ENCODE measurements at places on chromosomes 1 and 21.

GRCh38 chr21:45381865-45382696 is 22.9 kb upstream of the COL18A1 start:
- no peak for DNase-seq

- no peak for DNase-seq
These were observed 8.3 kb upstream of the RNF19B start for GRCh38 chr1:32972814-32973428.

DNA sequence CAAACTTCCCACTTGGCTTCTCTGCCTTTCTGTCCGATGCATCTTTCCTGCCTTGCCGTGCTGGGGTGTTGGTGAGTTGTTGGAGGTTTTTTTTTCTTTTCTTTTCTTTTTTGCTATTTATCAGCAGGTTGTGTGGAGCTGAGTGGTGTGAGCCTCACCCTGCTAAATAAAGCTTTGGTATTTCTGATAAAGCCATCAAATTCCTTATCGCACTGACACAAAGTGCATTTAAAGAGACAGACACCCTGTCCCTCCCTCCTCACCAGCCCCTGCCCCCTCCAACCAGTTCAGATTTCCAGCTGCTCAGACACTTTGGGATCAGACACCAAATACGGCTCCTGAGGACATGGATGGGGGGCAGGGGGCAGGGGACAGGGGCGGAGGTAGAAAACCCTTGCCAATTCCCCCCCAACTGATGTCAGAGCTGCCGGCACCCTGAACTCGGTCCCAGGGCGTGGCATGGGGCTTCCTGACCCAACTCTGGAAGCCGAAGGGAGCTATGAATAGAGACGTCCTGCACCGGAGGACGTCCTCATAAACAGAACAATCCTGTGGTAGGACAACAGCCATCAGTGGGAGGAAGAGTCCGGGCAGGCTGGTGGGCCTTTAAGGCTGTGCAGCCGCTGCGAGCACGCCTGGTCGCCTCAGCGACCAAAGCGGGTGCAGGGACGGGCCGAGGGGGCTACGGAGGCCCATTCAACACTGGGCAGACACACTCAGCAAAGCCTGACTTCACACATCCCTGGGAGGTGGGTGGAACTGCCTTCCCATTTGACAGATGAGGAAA is 79.0 kb downstream of the CASZ1 start:
- DNase-seq, result no peak

GRCh38 chr1:80535466-80535865 is 1265.3 kb upstream of the ADGRL2 start:
- no peak for DNase-seq

DNA sequence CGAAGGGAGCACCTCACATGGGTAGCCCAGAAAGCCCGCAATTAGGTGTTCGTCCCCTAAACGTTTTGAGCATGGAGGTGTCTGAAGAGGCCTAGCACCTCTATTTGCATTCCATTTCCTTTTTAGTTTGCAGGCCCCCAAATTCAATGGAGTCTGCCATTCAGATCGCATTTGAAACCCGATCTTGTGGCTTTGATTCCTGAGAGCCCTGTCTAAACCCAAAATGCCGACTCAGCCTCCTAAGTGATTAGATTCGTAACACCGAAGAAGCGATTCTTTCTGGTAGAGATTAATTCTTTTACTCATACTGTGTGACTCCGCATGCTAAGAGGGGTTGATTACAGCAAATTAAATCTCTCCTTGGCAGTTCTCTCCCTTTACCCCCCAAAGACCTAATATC is 415.2 kb upstream of the KAZN start:
- DNase-seq, result no peak

GRCh38 chr1:225881081-225881958 is 860 bp downstream of the TMEM63A start:
- peak; percentile 27 for DNase-seq

GRCh38 chr1:225484657-225485214 is 56.9 kb upstream of the LBR start:
- DNase-seq, result no peak

GRCh38 chr1:217274416-217274815 is 356.5 kb downstream of the GPATCH2 start:
- DNase-seq, result no peak

DNA sequence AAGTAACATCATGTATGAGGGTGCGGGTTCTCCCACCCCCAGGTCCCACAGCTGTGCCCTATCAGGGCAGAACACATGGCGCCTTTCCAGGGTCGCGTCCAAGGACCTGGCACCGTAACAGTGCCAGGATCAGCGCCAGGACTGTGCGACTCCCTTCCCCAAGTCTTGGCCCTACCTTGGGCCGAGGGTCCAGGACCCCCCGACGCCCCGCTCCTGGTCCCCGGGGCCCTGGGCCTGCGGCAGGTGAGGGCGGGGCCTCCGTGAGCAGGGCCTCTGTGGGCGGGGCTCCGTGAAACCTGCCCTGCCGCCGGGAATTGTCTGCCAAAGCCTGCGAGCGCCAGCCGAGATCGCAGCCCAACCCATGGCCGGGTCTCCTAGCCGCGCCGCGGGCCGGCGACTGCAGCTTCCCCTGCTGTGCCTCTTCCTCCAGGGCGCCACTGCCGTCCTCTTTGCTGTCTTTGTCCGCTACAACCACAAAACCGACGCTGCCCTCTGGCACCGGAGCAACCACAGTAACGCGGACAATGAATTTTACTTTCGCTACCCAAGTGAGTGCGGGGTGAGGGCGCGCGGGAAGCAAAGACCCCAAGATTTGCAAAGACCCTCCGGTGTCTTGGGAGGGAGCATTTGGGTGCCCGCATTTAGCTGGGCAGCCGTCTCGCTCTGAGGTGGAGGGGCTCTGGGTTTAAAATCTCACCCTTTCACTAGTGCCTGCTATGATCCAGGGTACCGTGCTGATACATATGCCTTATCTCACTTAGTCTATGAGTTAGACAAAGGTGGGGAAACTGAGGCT is at the start of gene RHBG:
Gene RHBG (plus strand): TSS at position 323 of the 796 bp plus-strand sequence. CDS start 39 bp downstream, at position 362.
- no peak for DNase-seq

DNA sequence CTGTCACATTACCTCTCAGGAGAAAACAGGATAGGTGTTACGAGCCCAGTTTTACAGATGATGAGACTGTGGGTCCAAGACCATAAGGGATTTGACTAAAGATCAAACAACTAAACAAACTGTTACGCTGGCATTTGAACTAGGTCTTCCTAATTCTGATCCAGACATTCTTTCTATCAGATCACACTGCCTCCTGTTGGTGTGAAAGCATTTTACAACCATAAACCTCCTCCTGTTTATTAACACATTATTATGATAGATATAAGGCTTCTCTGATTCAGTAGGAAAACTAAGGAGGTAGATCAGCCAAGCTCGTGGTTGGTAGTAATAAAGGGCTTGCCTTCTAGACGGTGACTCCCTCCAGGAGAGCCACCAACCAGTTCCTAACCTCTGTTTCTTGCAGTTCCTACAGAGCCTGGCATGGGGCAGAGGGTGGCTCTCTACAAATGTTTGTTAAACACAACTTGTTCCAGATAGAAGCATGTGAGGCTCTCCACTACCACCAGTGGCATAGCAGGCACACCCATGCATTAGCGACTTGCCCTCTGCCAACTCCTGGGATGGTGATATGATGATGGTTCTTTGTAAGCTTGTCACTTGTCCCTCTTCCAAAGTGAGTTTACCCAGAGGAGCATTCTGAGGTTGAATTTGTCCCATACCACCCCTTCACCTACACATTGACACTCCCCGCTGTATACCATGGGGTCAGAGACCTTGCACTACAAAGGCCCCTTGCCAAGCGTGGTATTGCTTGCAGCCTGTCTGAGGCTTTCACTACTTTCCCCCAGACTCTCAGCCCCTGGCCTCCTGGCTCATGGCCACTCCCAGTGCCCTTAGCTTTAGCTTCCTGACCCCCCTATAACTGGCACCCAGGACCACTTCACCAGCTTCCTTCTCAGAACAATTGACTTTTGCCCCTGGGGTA is 96.4 kb upstream of the HOOK1 start:
- DNase-seq, result no peak

GRCh38 chr21:36260802-36261201 is 59.2 kb upstream of the MORC3 start:
- no peak for DNase-seq

- DNase-seq, result no peak
These were observed 780.6 kb downstream of the BRINP3 start for GRCh38 chr1:189697113-189697512.

- DNase-seq, result no peak
These were observed 62.1 kb upstream of the TRABD2B start for GRCh38 chr1:48059289-48059688.

GRCh38 chr1:161066694-161067093 is 3.0 kb downstream of the ARHGAP30 start:
- DNase-seq, result no peak

- DNase-seq, result no peak
These were observed 495.7 kb downstream of the KIF26B start for GRCh38 chr1:245650441-245650960.

GRCh38 chr1:33384040-33384812 is 46.7 kb downstream of the PHC2 start:
- no peak for DNase-seq

- no peak for DNase-seq
These were observed 26.1 kb upstream of the GJA5 start for GRCh38 chr1:147786536-147786935.

GRCh38 chr1:52899445-52899894 is 22.1 kb downstream of the ECHDC2 start:
- no peak for DNase-seq

- no peak for DNase-seq
These were observed 44.2 kb downstream of the SLC19A1 start for GRCh38 chr21:45497846-45498645.

- no peak for DNase-seq
These were observed 396.6 kb downstream of the BRINP2 start for GRCh38 chr1:177567393-177567792.

GRCh38 chr1:206560007-206560716 is 52.1 kb downstream of the EIF2D start:
- no peak for DNase-seq

GRCh38 chr1:227904541-227905335 is 43.0 kb downstream of the WNT9A start:
- no peak for DNase-seq

- DNase-seq, result no peak
These were observed 95.3 kb upstream of the TTC34 start for GRCh38 chr1:2896824-2897223.

GRCh38 chr1:183394435-183394834 is 23.7 kb downstream of the NMNAT2 start:
- no peak for DNase-seq

DNA sequence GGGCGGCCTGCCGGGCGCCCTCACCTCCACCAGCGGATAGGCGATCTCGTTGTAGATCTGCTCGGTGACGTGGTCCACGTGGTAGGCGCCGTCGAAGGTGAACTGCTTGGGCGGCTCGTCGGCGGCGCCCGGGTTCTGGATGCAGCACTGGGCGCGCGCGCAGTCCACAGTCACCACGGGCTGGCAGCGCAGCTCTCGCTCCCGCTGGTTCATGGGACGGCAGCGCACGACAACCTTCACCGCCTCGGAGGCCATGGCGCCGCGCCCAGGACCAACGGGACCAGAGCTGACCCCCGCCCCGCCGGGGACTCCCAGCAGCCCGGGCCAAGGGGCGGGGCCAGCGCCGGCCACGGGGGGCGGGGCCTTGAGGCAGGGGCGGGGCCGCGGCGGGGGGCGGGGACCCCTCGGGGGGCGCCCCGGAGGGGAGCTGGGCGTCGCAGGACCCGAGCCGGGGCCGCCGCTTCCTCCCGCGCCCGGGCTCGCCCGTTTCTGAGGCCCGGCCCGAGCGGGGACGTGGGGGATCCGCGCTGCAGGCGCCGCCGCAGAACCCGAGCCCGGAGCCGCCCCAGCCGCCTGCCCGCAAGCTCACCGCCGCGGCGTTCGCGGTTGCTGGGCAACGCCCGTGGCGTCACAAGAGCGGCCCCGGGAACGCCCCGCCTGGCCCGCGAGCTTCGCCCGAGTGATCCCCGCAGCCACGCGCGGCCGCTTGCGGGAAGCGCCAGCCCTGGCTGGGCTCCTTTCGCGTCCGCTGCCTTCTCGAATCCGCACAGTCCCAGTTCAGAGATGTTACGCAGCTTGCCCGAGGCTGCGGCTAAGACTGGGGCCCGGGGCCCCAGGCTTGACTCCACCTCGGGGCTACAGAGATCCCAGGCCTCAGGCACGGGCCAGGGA is at the start of gene KIF17:
Gene KIF17 (minus strand): TSS at position 556 of the 891 bp plus-strand sequence. CDS start 301 bp downstream, at position 255.
- DNase-seq, result peak; percentile 64

Measured in stimulated activated CD4-positive, alpha-beta T cell treated with anti-CD3 and anti-CD28 coated beads, Interleukin-12 subunit alpha, Interleukin-12 subunit beta, amount 100 ng/mL, for 4 hours (primary cell).